Stimulated activated CD8-positive, alpha-beta memory T cell treated with anti-CD3 and anti-CD28 coated beads, Interleukin-7, amount 100 ng/mL, for 4 hours (primary cell): ENCODE measurements at places on chromosomes 1 and 21.

DNA sequence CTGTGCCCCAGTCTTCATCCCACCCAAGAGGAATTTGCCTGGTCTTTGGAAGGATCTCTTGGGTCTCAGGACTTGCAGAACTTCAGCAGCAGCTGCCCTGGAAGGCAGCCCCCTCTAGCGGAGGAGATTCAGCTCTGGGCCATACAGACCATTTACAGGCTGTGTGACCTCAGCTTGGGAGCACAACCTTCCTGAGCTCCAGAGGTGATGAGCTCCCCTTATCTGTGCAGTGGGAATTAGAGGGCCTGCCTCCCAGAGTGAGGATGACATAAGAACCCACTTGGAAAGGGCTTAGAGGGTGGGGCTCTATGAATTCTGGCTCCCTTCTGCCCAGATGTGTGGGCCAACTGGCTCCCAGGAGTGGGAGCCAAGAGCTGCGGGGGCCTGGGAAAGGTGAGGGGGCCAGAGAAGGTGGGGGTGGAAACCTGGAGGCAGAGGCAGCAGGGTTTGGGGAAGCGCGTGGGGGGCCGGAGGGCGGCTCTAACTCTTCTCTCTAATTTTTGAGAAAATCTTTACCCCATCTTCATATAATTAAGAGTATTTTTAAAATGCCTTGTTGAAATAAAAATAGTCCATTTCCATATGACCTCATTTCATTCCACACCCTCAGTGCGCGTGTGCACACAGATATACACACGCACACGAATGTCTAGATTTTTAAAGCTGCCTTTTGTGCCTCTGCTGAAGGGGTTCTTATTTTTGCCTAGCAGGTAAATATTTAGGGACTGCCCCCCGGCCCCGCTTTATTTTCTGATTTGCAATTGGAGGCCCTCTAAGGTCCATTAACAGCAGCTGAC, 21.5 kb downstream of the EPHB2 start:
- no peak for DNase-seq

DNA sequence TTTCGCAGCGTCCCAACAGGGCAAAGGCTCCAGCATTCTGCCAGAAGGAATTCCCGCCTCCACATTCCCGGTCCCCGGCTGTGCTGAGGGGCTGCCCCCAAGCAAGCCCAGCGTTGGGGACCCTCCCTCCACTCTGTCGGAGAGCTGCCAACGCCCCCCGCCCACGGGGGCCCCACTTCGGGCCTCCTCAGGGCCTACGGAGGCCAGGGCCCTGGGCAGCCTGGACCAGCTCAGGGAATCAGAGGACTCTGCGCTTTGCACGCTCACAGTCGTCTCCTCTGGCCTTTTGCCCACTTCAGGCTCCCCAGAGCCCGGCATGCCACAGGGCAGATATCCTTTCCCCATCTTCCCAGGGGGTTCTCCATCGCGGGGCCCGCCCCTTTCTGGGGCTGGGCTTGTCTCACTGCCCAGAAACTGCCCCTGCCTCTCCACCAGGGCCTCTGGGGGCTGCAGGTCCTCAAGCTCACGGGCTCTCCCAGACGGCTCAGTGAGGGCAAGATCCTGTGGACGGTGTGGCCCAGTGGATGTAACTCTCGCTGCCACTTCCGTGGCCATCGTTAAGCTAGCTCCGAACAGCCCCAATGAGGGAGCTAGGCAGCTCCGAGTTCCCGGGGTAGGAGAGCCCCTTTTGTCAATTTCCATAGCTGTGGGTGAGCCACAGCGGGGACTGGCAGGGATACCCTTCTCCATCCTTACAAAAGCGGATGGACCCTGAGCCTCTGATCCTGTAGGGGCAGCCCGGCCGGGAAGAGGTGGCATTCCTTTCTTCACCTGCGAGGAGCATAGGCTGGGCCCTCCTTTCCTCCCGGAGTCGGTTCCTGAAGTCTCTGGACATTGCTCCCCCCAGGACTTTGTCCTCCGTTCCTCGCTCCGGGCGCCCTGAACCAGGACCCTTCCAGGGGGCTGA, 2.8 kb downstream of the ITPKB start:
- no peak for DNase-seq

- DNase-seq = no peak
These were observed 82.4 kb upstream of the VAMP3 start for GRCh38 chr1:7688659-7689058.

GRCh38 chr1:241749041-241749944, 97.2 kb downstream of the WDR64 start:
- no peak for DNase-seq

DNA sequence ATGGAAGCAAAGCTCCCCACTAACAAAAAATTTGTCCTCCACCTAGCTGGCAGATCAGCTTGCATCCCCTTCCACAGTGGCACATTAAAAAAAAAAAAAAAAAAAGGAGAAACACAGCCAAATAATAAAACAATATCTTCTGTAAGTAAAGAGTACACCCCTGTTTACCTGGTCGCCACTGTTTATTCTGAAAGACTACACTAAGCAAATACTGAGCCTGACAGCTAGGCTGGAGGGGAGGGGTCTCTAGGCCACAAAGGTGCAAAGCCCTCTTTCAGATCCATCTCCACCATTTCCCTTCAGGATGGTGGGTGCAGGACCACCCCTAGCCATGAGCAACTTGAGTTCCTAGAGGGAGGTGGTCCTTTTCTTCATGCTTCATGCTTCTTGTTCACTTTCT, 22.8 kb upstream of the SLC45A3 start:
- DNase-seq = no peak
